T-helper 1 cell (primary cell): ENCODE measurements at places on chromosomes 7 and 10.

GRCh38 chr7:151374139-151374538 lies 32.5 kb downstream of the NUB1 start:
- DNase-seq = no peak

DNA sequence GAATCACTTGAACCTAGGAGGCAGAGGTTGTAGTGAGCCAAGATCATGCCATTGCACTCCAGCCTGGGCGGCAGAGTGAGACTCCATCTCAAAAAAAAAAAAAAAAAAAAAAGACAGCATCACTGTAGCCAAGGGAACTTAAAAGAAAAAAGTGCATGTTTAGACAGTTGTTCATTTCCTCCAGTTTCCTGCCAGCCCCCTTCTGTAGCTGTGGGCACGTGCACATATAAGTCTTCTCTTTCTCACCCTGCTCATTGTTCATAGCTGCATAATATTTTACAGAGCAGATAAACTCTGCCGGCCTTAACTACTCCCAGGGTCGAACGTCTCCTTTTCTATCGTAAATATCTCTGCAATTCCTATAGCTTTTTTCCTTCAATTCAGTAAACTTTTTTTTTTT lies 132.6 kb downstream of the LHPP start:
- no peak for DNase-seq

GRCh38 chr10:124210263-124210662 lies 116.9 kb upstream of the CHST15 start:
- no peak for DNase-seq

- DNase-seq = no peak
Observed at GRCh38 chr7:158710651-158711102, 6.1 kb upstream of the NCAPG2 start.

- DNase-seq = no peak
Observed at GRCh38 chr7:47440320-47440719, 141.6 kb downstream of the TNS3 start.

GRCh38 chr10:84375011-84375410 lies 46.6 kb downstream of the CCSER2 start:
- no peak for DNase-seq

DNA sequence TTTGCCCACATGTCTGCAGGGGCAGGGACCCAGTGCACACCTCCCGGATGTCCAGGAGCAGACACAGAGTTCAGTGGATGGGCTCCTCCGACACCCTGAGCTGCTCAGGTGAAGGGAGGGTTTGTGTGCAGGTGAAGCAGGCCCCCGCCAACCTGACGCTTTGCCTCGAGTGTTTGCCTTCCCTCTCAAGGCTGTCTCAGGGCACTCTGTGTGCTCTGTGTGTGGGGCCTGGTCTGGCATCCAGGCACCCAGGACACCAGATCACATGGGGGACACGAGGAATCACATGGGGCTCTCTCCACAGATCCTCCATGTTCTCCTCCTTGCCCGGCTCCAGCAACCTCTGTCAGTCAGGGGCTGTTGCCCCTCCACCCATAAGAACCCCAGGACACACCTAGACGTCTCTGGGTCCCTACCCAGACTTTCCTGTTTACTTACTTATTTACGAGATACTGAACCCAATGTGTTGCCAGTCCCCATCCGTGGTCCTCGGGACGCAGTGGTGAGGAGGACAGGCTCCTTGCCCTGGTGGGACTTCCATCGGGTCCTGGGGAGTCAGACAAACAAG lies 99.5 kb downstream of the HTR5A start:
- no peak for DNase-seq

GRCh38 chr10:22340329-22341189 lies 4.7 kb upstream of the SPAG6 start:
- DNase-seq = peak; percentile 88
